Spinal cord (tissue), 10 donors: ENCODE measurements at places on chromosomes 11 and 22. TPM values are rescaled to one million over a fixed set of nuclear protein-coding genes. Genes with fewer than 3 reads are reported as not detected.

NTM gene
- 181 TPM for polyA plus RNA-seq

GDPD5 gene
- polyA plus RNA-seq: 34.1 TPM

UBXN1 gene
- polyA plus RNA-seq: 141 TPM

DNA sequence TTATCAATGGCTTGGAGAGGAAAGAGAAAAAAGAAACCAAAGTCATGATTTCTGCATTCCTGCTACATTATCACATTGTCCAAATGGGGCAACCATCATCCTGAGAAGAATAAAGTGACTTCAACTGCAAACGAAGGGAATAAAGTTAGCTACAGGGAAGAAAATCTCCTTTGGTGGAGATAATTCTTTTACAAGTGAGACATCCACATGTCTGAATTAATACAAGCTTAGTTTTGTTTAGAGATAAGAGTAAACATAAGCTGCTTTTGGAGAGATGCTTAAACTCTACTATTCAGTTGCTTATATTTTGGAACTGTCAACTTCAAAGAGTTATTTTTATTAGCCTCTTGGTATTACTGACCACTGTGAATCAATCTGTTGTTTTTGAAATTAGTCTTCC, at the start of gene OR52L1:
Gene OR52L1 (minus strand): TSS at position 101 of the 400 bp plus-strand sequence. CDS start 55 bp downstream, at position 46.
- no peak for DNase-seq
